ENCODE measurements at places on chromosomes 3 and 15.

GRCh38 chr3:137970914-137971831 is 38.8 kb upstream of the CLDN18 start:
- DNase-seq: peak; percentile 75

DNA sequence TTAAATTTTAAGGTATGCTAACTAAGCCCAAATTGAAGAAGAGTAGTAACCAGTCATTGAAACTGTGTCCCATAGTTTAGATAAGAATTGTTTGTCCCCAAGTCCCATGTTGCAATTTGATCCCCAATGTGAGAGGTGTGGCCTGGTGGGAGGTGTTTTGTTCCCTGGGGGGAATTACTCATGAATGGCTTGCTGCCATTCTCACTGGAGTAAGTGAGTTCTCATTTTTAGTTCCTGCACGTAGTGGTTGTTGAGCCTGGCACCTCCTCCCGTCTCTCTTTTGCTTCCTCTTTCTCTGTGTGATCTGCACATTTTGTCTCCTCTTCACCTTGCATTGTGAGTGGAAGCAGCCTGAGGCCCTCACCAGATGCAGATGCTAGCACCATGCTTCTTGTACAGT is 1271.0 kb downstream of the NSUN3 start:
- no peak for DNase-seq

DNA sequence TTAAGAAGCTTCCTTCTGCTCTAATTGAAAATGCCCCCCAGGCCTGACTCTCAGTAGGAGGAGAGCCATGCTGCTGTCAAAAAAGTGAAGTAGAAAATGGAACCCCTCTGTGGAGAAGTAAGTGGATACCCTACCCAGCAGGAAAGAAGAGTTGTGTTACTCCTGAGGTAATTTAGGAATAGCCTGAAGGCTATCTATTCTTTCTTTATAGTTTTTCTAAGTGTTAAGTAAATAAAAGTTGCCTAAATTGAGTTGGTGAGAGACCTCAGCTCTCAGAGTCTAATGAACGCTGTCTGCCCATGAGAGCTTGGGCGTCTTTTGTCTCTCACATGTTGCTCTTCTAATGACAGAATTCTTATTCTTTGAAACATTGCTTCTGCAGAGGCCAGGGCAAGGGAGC is 116.2 kb downstream of the NSUN3 start:
- DNase-seq: no peak

DNA sequence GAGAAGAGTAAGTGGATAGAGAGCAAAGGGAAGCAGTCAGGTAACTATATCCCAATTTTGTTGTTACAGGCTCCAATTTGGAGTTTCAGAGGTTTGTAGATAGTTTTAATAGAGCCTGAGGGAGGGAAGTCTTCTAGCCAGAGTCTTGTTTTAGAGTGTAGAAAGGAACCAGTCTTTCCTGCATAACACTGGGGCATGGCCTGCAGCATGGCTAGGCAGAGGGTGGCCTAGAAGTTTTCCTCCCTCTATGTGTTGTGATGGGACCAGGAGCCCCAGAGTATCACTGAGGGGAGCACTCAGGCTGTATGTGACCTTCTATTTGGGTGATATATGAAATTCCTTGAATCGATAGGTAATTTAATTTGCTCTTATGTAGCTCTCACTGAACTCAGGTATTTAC is 22.5 kb upstream of the GABRR3 start:
- no peak for DNase-seq

DNA sequence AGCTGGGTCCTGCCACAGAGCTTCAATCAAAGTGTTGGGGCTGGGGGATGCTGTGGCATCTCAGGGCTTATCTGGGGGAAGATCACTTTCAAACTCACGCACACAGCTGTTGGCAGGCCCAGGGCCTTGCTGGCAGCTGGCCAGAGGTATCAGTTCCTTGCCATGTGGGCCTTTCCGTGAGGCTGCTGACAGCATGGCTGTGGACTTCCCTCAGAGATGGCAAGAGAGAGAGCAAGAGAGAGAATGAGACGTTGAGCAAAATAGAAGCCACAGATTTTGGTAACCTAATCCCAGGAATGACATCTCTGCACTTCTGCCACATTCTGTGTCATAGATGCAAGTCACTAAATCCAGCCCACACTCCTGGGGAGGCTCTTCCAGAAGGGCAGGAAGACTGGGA is 91.0 kb downstream of the TPRG1 start:
- no peak for DNase-seq

Data from RKO (cell line).